Stimulated activated CD4-positive, alpha-beta T cell treated with anti-CD3 and anti-CD28 coated beads, Interleukin-15, amount 100 ng/mL, for 24 hours (primary cell): ENCODE measurements at places on chromosomes 1 and 21.

DNA sequence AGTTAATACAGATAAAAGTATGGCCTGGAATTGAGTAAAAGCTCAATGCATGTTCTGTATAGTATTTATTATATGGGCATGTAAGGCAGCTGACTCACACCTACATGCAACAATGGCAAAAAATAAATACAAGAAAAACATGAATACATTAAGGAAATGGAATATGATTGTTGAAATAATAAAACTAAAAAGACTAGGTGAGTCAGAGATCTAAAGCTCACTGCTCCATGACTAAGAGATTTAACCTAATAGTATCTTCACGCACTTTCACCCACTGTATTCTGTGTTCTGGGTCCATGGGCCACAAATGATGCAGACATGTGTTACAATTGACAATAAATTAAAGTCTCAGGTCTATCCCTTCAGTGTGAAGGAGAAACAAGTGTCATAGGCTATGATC is 607.0 kb downstream of the AGBL4 start:
- no peak for DNase-seq

GRCh38 chr1:199898654-199899053 is 128.9 kb upstream of the NR5A2 start:
- no peak for DNase-seq

GRCh38 chr1:19089524-19089923 is 120.5 kb downstream of the UBR4 start:
- DNase-seq = no peak

DNA sequence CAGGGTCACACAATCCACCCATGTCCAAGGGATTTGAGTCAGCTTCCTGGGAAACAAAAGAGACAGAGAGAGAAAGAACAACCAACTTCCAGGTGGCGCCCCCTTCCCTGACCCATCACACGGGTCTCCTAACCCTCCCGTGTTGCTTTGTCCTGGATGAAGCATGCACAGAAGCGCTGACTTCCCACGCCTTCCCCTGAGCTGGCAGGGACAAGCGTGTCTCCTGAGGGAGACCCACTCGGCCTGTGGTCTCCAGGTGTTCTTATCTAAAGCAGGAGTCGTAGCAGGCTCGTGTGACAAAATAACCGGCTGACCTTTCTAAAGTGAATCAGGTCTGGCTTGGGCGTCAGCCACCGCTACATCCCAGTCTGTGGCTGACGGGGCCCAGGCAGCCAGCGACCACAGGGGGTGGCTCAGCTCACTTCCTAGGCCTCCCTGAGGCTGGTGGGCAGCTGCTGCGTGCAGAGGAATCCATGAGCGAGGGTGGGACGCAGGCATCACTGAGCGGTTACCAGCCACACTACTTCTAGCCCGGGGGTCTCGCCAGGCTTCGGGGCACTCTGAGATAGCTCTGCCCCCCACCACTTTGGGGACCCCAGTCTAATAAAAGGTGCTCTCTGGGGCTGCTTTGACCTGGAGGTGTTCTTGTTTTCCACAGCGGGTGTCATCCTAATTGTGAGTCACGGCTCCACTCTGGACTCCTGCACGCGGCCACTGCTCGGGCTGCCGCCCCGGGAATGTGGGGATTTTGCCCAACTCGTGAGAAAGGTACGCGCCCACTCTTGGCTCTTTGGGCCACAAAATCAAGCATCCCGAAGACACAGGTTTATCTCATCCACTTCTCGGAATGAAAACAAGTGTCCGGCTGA is 40.4 kb downstream of the UBASH3A start:
- no peak for DNase-seq

GRCh38 chr1:64956010-64956640 is 10.2 kb downstream of the JAK1 start:
- peak; percentile 40 for DNase-seq
